ENCODE measurements at places on chromosomes 5 and 9.

GRCh38 chr9:21709464-21710058, 92.9 kb upstream of the MTAP start:
- DNase-seq, result peak; percentile 68

DNA sequence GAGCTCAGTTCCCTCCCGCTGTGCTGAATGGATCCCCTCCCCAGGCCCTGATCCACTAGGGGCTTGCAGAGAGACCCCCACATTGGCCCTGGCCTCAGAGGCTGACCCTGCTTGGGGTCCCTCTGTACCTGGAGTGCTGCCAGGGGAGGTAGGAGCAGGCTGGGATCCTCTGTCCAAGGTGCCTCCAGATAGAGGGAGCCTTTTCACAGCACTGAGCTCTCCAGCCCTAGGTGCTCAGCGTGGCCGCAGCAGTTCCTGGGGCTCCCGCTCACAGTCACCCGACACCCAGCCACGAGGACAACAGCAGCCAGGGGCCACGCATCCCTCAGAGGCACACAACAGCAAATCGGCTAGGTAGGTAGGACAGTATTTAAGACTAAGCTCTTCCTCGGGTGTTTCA, 62.2 kb upstream of the IRX2 start:
- DNase-seq, result no peak

DNA sequence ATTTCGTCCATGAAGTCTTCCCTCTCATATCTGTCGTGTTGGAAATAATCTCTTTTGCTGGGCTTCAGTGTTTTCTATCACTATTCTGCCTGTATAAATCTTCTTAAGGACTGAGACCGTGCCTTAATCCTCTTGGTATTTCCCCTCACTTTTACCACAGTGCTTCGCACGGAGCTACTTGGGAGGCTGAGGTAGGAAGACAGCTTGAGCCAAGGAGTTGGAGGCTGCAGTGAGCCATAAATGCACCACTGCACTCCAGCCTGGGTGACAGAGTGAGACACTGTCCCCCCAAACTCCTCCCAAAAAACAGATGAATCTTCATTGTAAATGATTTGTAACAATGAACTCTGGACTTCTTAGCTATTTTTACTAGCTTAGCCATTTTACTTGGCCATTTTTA, 57.8 kb downstream of the PHAX start:
- no peak for DNase-seq

DNA sequence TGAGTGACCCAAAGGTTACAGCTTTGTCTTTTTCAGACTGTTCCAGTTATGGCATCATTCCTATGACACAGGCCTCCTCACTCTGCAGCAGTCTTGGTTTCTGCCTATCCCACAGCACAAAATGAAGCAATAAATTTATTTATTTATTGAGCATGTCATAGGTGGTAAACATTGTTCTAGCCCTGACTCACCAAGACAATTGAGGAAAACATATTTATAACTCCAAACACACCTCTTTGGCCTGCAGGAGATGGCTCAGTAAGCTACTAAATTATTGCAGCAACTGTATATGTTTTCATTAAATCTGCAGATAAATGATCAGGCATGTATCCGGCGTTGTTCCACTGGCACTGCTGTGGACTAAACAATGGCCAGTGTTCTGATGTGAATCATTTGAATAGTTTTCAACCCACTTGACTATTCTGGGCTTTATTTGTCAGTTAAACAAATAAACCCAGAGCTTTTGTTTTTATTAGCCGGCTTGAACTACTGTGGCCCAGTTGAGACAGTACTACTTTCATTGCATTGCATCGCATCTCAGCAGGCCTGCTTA, 83.2 kb downstream of the FOXD1 start:
- no peak for DNase-seq

DNA sequence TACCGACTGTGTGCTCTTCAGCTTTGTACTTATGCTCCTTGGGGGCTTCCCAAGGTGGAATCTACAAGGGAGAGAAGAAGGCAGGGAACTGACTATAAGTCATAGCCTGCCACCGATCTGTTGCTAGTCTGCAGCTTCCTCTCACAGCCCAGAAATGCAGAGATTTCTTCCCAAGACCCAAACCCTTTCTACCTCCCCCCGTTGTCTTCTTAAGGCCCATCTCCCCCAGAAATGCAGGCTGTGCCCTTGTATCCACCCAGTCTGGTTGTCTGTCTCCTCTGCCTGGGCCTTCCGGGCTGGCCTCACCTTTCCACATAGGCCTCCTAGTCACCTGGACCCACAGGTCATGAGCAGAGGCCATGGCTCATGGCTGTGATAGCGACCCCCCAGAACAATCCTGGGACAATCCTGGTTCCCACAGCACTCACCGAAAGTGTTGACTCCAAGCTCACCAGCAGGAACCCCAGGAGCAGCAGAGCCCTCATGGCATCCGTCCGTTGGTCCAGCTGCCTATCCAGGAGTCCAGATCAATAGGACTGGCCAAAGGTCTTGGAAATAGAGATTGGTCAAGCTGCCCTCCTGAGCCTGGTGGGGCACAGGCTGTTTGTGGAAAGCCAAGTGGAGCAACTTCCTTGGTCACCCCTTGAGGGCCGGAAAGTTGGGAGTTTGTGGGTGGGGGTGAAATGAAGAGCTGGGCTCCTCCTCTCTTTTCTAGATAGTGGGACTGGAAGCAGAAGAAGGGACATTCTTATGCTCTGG, at the start of gene F12:
Gene F12 (minus strand): TSS at position 522 of the 759 bp plus-strand sequence. CDS start 37 bp downstream, at position 485.
- DNase-seq, result no peak

- no peak for DNase-seq
These were observed 398 bp upstream of the BASP1 start for GRCh38 chr5:17216974-17217492.

DNA sequence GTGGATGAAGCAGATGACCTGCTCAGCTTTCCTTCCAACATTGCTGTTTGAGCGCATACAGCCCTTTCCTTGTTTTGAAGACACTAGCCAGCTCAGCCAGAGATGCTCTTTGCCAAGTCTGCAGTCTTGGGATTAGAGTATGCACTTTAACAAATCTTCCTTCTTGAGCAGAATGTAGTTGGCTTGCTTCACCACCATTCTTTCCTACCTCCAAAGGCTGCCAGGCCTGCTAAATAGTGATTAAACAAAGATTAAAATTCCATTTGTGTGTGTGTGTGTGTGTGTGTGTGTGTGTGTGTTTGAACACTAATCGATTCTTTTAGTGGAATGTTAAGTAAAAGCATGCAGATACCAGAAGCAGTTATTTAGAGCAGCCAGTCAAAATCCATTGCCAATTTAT, 97.6 kb downstream of the GALNT10 start:
- no peak for DNase-seq

DNA sequence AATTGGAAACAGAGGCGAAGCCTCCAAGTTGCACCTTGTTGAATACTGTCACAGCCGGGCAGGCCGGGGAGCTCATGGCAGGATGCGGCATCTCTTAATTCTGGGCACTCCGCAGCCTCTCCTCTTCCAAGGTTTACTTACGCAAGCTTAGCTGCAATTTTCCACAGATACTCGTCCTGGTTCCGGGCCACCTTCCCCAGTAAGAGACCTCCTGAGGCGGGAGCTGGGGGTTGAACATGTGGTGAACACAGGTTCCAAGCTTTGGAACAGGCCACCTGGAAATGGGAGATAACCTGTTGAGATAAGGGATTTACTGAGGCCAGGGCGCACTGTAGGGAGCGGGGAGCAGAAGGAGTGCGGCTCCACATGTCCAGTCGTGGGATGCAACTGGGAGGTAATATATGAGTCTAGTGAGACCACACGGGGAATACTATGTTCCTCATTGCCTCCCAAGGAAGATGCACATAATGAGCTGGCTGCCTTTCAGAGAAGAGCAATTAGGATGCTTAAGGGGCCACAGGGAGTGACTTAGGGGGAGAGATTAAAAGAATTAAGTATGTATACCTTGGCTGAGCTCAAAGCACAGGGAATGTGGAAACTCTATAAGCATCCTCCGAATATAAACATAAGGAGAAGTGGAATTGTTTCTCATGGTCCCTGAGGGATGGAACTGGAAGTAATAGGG, 335.2 kb downstream of the CWC27 start:
- no peak for DNase-seq

GRCh38 chr5:84874196-84874595, 489.5 kb upstream of the EDIL3 start:
- no peak for DNase-seq

GRCh38 chr5:107118184-107119019, 552.3 kb downstream of the EFNA5 start:
- no peak for DNase-seq

GRCh38 chr9:127149463-127150390, 27.3 kb upstream of the ANGPTL2 start:
- DNase-seq, result no peak

DNA sequence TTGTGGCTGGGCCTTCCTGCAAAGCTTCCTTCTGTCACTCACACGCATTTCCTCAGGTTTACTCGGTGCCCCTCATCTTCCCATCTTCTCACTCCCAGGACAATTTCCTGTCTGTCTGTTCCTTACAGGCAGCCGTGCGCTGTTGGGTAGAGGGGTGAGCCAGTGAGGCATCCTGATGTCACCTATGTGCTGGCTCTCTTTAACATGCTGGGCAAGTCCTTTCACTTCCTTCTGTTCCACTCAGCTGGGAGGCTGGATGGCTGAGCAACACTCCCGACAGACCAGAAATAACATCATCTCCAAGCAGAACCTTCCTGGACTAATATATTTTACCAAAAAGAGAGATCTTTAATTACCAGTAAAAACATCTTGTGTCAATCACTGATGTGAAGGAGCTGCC, 103.0 kb downstream of the HSD17B3 start:
- DNase-seq, result no peak

DNA sequence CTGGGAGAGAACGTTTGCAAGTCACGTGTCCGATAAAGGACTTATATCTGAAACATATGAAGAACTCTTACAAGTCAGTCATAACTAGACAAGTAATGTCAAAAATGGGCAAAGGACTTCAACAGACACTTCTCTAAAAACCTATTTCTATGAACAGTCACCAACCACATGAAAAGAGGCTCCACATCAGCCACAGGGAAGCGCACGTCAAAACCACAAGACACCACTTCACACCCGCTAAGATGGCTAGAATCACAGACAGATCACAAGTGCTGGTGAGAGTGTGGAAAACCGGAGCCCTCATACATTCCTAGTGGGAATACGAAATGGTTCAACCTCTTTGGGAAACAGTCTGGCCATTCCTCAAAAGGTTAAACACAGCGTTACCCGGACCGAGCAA, 11.5 kb upstream of the CARD9 start:
- no peak for DNase-seq

- DNase-seq, result no peak
These were observed 73.9 kb downstream of the PDE6A start for GRCh38 chr5:149870697-149871096.

DNA sequence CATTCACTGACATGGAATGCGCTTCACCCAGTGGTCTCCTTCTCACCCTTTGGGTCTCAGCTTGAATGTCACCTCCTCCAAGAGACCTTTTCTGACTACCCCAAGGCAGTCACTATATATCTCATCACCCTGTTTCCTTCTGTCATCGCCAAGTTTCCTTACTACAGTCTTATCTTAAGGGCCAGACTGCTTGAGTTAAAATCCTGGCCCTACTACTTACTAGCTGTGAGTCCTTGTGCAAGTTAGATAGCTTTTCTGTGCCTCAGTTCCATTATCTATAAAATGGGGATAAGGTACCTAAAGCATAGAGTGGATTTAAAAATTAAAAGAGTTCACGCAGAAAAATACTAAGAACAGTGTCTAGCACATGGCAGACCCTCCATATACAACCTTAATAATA, 132.4 kb downstream of the GABBR2 start:
- DNase-seq, result no peak

DNA sequence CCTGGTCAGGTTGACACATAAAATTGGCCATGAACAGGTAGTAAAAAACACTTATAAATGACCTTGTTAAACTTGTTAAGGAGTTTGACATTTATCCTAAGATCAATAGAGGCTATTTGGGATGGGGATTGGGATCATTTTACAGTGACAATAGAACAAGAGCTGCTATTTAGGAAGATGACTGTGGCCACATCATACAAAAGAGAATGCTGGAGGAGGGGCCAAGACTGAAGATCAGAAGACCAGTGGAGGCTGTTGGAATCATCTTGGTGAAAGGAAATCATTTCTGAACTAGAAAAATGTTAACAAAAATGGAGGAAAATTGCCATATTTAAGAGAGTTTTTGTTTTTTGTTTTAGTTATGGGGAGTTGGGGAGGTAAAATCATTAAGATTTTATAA, 304.8 kb upstream of the TLE4 start:
- DNase-seq, result no peak

DNA sequence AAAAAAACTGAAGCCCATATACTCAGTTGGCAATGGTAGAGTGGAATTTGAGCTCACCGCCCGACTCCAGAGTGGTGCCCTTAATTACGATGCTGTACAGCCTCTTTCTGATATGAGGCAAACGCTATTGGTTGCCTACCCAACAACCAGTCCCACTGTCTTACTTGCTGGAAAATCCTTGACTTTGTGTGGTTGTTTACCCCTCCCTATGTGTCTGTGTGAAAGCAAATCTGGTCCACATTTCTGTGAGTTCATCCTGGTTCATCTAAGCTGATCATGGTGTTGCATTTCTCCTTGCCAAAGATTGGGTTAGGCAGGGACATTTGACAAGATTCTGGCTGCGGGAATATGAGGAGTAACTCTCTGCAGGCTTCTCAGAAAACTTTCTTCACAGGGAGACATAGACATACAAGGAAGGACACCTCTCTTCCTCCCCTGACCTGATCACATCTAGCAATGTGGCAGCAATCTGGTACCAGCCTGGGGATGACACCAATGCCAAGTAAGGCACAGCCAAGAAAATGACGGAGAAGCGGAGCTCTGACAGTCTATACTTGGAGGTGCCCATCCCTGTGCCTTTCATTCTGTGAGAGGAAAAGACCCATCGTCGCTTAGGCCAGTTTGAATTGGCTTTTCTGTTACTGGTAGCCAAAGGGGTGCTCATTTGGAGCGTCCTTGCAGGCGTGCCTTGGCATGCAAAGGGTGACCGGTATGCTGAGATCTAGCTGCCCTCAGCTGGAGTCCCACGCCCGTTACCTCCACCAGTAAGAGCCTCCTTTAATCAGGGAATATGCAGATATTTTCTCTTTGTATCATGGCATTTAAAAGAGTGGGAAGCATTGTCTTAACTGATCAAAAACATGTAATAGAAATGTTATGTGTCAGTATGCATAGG, 124.3 kb downstream of the AOPEP start:
- DNase-seq, result no peak

Measured in stimulated activated CD4-positive, alpha-beta T cell treated with anti-CD3 and anti-CD28 coated beads, TNF-alpha, amount 100 ng/mL, for 24 hours (primary cell).